Thoracic aorta (tissue), 2 donors: ENCODE measurements at places on chromosomes 12 and 14. TPM values are rescaled to one million over a fixed set of nuclear protein-coding genes. Genes with fewer than 3 reads are reported as not detected.

GRCh38 chr12:107610021-107610859, 75.4 kb upstream of the PWP1 start:
- DNase-seq = no peak

DNA sequence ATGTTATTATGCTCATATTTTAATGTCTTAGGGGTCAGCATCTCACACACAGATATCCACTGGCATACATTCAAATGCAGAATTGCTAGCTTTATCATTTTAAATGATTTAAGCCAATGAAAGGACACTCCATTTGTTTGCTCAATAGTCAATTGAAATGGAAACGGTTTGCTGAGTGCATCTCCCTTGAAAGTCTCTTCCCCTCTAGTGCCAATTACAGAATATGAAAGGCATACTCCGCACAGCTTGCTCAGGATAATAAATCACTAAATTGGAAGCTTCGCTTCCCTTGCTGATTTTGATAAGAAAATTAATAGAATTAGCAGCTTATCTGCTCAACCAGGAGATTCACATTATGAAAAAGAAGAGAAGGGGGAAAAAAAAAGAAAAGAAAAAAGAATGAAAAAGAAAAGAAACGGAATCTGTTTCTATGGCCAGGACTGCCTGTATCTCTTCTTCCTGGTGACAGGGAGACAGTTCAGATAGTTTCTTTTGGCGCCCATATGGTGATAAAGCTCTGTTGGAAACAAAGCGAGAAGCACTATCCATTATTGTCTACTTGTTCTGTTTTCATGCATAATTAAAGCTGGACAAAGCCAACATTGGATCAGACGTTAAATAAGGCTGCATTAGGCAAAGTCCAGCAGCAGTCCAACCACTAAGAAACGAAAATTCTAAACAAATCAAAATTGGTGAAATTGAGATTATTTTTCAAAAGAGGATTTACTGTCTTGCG, 225.0 kb downstream of the GXYLT1 start:
- DNase-seq = no peak

- no peak for DNase-seq
These were observed 30.8 kb downstream of the P2RX2 start for GRCh38 chr12:132649226-132649945.

GRCh38 chr12:48118284-48118871, 786 bp upstream of the PFKM start:
- DNase-seq = no peak

DNA sequence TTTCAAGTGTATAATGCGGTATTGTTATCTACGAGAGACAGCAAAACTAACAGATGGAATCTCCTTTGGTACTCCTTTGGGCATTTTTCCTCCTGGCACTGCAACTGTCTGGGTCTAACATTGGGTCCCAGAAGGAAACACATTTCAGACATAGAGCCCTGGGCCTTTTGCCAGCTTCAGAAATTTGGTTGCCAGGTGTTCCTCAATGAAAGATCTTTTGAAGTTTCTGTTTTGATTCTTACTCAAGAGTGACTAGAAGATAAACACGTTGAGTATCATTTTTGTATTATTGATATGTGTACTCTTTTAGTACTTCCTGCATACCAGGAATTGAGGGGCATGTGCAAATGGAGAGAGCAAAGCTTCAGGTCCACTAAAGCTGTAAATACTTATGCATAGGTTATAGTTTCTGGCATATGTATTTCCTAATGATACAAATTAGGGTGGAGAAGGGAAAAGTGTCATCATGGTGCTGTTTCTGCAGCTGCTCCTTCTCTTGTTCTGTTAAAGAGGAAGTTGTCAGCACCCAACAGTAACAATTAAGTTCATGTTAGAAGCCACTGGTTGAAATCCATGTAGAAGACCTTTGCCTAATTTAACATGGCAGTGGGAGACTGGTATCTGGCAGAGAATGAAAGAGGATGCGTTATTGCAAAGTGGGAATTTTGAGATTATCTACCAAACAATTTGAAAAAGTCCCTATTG, 53.5 kb downstream of the SLC38A6 start:
- no peak for DNase-seq

SMOC1 gene
- total RNA-seq = 25.2 TPM

DNA sequence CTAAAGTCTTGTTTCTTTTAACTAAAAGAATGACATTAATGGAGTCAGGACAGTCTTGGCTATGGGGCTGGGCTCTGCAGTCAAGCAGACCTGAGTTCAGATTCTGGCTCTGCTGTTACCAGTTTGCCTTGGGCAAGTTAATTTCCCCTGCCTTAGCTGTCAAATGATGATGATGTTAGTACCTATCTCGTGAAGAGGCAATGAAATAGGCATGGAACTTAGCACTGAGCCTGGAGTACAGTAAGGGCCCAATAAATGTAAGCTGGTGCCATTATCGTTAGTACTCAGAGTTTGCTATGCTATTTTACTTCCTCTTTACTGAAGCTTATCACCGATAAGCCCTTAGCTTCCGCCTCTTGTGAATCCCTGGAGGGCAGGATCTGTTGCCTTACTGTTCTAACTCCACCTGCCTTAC, 8.5 kb downstream of the FBXW8 start:
- DNase-seq = no peak

- no peak for DNase-seq
These were observed 2.3 kb upstream of the NEUROD4 start for GRCh38 chr12:55017416-55017925.

DNA sequence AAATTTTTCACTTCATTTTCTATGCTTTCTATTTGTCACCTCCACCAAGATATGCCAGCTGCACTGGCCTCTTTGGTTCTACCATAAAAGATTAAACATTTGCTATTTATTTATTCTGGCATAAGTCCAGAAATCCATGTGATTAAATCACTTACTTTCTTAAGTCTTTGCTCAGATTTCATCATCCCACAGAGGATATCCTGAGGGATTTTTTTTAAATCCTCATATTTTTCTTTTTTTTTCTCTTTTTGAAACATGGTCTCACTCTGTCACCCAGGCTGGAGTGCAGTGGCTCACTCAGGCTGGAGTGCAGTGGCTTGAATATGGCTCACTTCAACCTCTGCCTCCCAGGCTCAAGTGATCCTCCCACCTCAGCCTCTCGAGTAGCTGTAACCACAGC, 645.4 kb upstream of the ATXN7L3B start:
- DNase-seq = no peak

- no peak for DNase-seq
These were observed 71.3 kb downstream of the CLMN start for GRCh38 chr14:95248432-95248831.

DNA sequence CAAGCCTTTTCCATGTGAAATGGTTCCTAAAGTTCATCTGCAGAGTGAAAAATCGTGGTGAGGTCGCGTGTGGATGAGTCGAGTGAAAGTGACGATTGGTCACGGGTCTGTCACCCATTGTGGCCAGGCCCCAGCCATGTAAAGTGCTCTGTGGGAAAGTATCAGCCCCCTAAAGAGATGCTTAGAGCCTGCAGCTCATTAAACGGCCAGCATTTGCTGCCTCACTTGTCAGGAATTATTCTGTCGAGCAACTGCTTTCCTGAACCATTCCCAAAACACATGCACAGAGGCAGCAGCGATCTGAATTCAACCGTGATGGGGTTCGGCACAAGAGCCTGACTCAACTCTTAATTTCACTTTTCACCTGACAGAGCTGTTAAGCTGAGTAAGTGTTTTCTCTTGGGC, 16.0 kb downstream of the DBX2 start:
- DNase-seq = no peak

- no peak for DNase-seq
These were observed 94.7 kb downstream of the DIP2B start for GRCh38 chr12:50599366-50600095.
